Omental fat pad (tissue), 4 donors: ENCODE measurements at places on chromosomes 4 and X.

DNA sequence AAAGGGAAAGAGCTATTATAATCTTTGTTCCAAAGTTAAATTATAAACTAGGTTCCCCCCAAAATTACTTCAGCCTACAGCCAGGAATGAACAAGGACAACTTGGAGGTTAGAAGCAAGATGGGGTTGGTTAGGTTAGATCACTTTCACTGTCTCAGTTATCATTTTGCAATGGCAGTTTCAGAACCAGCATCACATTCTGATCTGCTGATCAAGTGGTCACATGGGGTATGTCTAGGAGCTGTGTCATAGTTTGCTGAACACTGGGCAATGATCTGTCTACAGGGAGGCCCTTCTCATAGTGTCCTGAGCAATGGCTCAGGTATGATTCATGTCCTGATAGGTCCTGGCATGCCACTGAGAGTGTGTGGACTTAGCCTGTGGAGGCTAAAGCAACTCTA is 41.6 kb upstream of the XIAP start:
- no peak for DNase-seq

DNA sequence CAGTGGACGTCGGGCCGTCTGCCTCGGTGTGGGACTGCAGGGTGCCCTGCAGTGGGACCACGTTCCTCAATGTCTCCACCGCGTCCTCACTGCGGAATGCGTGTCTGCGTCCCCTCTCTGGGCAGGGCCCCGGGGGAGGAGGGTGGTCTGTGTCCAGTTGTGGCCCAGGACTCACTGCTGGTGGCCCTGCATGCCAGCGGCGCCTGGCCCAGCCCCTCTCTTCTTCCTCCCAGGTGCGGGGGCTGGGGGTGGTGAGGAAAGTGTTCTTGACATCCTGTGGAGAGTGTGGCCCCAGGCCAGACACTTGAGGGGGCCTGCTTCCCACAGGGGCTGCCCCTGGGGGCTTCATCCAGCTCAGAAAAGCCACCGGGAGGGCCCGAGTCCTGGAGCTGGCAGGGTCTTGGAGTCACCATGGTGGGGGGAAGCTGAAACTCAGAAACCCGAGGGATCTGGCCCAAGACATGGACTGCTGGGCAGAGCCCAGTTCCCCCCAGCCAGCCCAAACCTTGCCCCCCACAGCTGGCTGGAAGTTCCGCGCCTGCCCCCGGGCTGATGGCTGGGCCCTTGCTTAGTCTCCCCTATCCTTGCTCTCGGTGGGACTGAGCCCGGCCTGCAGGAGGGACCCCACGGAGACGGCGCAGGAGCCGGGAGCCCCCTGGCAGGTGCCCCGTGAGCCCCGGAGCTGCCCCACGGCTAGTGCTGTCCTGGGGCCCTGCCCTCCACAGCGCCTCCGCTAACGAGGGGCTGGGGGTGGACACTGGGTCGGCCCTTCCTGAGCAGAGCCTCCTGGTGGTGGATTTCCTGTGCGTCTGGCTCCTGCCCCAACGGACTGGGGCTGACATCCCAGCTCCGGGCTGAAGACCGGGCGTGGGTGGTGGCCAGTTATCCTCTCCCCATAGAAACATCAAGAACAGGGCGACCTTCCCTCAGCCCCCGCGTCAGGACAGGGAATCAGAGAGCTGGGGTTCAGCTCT is 2.9 kb downstream of the DOK7 start:
- DNase-seq = no peak

DNA sequence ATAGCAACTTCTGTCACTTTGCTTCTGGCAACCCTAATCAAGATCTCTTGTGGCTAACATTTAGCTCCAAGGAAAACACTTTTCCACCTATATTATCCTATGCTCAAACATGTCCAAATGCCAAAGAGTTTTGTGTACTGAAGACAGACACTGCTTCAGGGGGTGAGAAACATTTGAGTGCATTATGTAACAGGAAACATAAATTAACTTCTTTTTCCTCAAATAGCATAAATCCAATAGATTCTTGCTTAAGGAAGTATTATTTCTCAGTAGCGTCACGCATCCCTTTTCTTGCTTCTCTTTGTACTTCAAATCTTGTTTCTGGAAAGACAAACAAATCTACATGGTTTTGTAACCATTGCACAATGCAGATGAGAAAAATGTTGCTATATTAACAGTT is 839.1 kb downstream of the GLUD2 start:
- DNase-seq = no peak

DNA sequence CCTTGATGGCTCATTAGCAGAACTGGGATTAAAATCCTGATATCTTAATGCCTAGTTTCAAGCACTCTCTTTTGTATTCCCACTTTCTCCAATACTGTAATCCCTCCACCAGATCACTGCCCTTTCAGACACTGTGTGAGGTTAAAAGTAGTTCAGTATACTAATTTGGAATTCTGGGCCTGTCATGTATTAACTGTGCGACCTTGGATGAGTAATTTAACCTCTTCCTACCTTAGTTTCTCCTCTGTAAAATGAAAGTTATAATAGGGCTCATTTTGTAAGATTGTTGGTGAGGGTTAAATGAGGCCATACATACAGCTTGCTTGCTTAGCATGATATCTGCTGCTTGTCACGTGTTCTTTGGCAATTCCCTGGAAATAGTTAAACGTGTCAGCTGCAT is 207.3 kb upstream of the HS3ST1 start:
- DNase-seq = no peak

GRCh38 chrX:6777238-6778002 is 242.5 kb upstream of the VCX3A start:
- DNase-seq = no peak

- no peak for DNase-seq
These were observed 76.2 kb upstream of the S100G start for GRCh38 chrX:16573781-16574180.

DNA sequence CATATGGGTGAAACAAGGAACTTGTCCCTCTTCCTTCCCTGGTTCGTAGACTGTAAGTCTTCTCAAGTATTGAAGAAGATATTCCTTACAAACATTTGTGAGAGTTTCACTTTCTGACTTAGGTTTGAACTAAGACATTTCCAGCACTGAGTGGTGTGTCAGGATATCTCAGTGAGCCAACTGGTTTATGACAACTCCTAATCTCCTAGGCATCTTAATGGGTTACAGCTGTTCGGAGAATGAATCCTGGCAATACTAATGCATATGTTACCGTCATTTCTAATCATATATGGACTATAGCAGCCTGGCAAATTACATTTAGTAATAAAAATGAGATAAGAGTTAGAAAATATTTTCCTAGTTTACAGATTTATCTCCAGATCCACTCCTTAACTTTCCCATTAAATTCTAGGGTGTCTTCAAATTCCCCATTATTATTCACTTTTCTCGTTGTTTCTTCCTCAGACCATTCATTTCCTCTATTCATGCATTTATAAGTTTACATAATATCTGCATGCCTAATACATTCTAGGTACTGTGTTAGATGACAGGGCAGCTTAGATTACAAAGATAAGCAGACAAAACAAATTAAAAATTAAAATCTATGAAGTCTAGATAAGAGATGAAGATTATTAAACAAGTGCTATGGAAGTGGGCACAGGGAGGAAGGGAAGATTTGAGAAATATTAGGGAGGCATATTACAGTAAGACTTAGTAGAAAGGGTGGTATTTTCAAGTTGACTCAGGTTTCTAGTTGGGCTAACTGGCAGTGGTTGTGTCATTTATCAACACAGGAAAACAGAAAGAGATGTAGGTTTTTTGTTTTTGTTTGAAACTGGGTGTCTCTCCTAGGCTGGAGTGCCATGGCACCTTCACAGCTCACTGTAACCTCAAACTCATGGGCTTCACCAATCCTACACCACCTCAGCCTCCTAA is 173.9 kb downstream of the WDFY3 start:
- DNase-seq = no peak

DNA sequence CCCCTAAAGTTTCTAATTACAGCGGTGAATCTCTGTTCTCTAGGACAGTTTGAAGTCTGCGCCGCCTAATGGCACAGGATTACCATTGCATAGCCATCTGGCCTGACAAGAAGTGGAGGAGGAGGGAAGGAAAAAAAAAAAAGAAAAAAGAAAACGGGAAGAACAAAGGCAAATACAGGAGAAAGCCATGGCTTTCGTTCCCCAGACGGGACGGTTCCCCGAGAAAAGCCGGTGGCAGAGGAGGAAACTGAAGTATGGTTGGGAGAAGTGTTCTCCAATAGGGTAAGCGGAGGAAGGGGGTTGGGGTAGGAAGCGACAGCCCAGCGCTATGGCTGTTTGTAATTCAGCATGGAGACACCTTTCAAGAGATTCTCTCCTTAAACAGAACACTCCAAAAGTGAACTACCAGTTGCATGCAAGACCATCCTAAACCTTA is 80.8 kb downstream of the HMGN5 start:
- DNase-seq = no peak

DNA sequence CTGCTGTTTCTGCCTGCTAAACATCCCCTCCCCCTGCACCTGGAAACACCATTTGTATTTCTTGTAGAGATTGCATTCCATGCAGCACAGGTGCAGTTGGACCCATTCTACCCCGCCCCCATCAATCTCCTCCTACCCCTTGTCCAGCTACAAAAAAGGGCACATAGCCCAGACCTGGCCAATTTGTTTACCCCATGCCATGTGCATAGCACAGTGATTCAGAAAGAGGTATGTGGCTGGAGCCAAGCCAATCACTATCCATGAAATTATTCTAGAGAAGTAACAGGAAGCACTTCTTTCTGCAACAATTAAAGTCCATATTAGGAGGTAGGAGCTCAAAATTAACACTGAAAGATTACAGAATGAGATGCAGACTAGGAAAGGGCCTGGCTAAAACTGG is 20.2 kb upstream of the TMEM184C start:
- no peak for DNase-seq

DNA sequence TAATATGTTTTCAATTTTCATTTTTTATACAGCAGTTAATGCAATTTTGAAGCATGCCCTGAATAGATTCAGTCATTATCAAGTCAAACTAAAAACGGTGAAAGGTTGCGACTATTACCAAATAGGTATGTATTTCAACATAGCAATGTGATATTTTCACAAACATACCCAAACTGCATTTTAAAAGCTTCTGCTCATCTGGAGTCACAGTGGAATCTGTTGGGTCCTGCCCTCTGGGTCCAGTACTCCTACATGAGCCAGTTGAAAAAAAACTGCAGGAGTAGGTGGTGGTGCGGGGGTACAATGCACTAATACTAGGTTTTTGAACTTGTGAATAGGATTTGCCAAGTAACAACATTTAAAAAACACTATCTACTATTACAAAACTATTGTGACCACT is 938 bp downstream of the GPR34 start:
- DNase-seq = no peak

DNA sequence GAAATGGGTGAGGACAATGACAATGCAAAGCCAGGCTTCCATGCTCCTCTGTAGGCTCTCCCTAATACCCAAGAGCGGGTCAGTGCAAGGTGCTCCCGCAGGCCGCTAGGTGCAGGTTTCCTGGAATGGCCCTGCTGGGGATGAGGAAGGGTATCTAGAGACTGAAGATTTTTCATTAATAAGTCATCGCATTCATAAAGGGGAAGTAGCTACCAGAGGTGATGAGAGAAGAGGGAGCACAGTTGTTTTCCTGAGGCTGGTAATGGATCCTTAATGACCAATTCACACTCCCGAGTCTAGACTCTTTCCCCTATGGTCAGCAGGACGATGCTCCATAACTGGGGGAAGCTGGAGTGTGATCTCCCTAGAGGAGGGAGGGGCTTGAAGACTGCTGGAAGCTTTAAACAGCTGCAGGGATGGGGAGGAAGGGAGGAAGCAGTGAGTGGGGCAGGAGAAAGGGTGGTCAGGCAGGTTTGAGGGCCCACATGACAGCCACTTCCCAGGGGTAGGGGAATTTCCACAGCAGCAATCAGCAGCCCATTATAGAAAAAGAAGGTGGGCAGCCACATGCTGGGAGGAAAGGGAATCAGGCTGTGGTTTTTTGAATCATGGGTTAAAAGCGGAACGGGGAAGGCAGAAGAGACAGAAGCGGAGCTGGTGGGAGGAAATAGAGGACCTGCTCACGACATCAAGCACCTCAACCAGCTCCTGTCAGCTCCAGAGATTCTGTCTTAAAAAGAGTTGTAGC is 10.2 kb upstream of the ATP6AP2 start:
- no peak for DNase-seq

DNA sequence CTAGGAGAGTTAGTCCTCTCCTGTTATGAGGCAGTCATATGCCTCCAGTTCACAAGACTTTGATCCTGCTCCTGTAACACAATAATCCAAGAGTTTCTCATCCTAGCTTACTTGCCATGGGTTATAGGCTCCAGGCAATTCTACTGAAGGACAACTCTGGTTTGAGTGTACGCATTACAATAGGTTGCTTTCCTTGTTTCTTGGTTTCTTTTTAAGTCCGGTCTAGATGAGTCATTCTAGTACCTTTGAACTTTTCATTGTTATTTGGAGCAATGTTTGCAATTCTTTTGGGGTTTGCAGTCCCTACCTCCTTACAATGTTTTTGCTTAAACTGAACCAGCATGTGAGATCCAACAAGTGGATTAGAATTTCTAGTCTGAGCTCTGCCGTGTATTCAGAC is 109.1 kb downstream of the ANAPC4 start:
- no peak for DNase-seq

- no peak for DNase-seq
These were observed 70.0 kb upstream of the FRG1 start for GRCh38 chr4:189870511-189871234.

DNA sequence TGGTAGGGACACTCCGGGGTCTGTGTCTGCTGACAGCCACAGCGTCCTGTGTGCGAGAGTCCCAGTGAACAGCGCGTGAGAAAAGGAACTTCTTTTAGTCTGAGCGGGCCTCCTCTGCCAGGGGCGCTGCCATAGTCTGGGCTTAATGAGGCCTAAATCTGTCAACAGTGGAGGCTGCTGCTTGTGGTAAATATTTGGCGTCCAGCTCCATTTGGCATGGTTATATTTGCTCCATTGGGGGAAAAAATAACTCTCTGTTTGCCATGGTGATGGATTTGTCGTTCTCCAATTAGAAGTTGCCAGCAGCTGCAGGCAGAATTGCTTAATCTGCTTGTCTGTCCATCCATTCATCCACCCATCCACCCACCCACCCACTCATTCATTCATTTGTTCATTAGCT is 71.4 kb upstream of the PSAPL1 start:
- DNase-seq = no peak

DNA sequence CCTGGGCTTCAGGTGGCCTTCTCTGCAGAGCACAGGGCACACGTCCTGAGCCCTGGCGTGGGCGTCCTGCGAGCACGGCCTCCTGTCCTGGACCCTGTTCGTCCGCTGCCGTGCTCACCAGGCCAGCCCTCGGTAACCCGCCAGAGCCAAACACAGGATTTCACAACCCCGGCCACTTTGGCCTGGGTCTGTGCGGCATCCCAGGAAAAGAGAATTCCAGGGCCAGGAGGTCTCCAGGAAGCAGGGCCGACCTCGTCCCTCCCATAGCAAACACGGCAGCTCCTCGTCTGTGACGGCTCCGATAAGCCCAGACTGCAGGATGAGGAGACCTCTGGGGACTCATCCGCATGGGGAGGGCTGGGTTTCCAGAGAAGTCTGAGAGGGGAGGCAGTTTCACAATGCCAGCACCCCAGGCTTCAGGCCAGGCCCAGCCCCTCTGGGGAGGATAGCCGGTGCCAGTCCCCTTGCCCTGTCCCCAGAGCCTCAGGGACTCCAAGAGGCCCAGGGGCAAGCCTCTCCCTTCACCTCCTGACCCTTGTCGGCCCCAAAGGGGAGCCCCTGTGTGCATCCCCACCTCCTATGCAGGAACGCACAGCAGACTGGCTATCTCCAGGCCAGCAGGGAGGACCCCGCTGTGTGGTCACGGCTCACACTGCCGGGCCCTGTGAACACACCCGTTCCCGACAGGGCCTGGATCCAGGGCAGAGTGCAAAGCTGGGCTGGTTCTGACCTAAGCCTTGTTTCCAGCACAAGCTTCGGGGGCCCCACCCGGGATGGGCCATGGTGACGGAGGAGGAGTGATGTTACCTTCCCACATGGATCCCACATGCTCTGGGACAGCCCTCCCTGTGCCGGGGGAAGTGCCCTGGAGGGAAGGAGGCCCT is 22.3 kb upstream of the HTRA3 start:
- DNase-seq = no peak
